ENCODE measurements at places on chromosomes 1 and 21.

DNA sequence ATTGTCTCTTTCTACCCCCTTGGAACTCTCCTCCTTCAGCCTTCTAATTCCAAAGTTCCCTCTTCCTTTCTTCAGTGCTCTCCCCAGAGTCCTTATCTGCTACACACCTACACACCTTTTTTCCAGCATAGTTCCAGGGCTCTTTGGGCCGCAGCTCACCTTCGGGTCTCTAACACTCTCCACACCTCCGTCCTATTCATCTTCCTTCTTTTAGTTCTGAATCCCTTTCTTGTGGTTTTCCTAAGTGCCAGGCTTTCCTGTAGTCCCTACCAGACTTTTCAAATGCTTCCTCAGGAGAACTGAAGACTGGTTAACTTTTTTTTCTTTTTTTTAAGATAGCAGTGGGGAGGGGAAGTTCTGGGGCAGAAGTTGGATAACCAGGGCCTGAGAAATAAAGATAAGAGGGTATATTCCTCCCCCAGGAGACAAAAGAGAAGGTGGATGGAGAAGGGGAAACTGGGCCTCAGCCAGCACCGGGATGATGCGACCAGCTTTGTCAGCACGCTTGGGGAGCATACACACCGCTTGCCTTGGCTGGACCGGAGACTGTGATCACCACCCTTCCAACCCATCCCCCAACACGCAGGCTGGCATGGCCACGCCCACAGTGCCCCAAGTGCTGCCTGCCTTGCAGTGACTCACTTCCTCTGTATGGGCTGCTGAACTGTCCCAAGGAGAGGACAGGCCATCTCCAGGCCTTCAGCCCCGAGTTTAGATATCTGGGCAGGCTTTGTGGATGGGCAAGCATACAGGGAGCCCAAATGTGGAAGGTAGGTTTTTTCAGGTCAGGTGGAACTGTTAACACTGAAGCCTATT is 2.5 kb upstream of the CERS2 start:
- DNase-seq = peak; percentile 62

GRCh38 chr1:16396591-16396990 is 29.5 kb downstream of the SZRD1 start:
- no peak for DNase-seq

GRCh38 chr1:21216835-21217811 is 40.4 kb upstream of the EIF4G3 start:
- DNase-seq = peak; percentile 53

DNA sequence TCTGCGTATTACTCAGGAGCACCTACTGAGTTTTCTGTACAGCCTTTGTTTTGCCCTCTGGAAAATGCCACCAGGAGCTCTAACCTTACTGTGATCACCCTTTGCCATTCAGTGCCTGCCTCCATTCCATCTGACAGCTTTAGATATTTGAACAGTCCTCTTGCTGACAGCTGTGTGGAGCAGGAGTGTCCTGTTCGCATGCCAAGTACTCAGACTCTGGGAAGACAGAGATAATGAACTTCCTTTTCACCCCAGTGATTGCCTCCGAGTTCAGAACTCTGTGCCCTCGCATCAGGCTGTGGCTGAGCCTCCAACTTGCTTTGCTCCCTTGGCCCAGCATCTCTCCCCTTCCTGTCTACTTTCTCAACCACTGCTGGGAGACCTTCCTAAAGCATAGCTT is 74.0 kb downstream of the CACNA1E start:
- DNase-seq = no peak

DNA sequence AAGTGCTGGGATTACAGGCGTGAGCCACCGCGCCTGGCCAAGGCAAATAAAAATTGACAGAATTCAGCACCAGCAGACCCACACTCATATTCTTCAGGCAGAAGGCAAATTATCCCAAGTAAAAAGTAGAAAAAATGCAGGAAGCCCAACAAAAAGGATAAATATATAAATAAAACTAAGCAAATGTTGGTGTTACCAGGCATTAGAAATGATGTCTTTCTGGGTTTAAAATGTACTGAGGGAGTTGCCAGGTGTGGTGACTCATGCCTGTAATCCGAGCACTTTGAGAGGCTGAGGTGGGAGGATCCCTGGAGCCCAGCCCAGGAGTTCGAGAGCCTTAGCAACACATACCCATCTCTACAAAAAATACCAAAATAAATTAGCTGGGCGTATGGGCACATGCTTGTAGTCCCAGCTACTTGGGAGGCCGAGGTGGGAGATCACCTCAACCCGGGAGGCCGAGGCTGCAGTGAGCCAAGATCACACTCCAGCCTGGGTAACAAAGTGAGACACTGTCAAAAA is 6.3 kb downstream of the INTS11 start:
- no peak for DNase-seq

DNA sequence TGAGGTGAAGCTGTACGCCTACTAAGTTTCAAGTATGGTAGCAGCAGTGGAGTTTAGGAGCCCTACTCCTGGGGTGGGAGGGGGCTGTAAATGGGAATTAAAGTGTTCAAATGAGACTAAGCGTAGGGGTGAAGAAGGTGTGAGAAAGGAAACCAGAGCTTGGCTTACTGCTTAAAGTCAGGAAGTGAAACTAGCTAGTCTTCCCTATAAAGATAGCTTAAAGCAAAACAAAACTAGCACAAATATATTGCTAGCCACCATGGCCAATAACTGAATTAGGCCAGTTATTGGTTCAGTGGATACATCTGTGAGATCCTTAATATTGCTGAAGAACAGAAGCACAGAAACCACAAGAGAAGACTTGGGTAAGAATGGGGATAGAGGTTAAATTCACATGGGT is 492.2 kb upstream of the PKN2 start:
- DNase-seq = no peak

- no peak for DNase-seq
These were observed 157.2 kb downstream of the PLA2G4A start for GRCh38 chr1:186985889-186986491.

GRCh38 chr1:158059984-158060383 is 66.5 kb downstream of the KIRREL1 start:
- no peak for DNase-seq

GRCh38 chr1:211912038-211912437 is 81.5 kb upstream of the LPGAT1 start:
- DNase-seq = no peak

- no peak for DNase-seq
These were observed 132.3 kb upstream of the WNT4 start for GRCh38 chr1:22275167-22275566.

GRCh38 chr1:60376196-60376595 is 302.6 kb upstream of the C1orf87 start:
- no peak for DNase-seq

All from activated T-cell treated with anti-CD3 and anti-CD28 coated beads for 1 hour (primary cell).